ENCODE measurements at places on chromosomes 3 and 15.

GRCh38 chr3:139477710-139478640 lies 1.7 kb upstream of the RBP2 start:
- DNase-seq = no peak

- no peak for DNase-seq
These were observed 110.4 kb downstream of the FILIP1L start for GRCh38 chr3:100003609-100004503.

DNA sequence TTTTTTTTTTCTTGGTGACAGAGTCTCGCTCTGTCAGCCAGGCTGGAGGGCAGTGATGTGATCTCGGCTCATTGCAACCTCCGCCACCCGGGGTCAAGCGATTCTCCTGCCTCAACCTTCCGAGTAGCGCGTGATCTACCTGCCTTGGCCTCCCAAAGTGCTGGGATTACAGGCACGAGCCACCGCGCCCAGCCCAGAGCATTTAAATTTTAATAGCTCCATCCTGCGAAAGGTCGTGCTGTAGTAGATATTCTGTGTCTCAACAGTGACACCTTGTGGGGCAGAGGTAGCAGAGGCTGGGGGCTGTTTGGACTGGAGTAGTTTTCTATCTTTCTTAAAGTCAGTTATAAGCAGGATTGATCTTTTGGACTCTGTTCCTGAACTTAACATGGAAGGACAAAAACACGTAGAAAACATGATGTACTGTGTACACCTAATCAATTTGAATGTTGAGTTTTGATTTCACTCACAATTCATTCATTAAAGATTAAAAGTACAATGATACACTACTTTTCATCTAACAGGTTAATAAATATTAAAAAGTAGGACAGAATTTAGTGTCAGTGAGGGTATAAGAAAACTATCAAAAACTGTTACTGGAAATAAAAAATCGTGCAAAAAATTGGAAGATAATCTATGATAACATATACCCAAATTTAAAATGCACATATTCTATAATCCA lies 11.0 kb upstream of the PDCD6IP start:
- DNase-seq = peak; percentile 69

GRCh38 chr3:141816958-141817357 lies 53.8 kb downstream of the GRK7 start:
- no peak for DNase-seq

DNA sequence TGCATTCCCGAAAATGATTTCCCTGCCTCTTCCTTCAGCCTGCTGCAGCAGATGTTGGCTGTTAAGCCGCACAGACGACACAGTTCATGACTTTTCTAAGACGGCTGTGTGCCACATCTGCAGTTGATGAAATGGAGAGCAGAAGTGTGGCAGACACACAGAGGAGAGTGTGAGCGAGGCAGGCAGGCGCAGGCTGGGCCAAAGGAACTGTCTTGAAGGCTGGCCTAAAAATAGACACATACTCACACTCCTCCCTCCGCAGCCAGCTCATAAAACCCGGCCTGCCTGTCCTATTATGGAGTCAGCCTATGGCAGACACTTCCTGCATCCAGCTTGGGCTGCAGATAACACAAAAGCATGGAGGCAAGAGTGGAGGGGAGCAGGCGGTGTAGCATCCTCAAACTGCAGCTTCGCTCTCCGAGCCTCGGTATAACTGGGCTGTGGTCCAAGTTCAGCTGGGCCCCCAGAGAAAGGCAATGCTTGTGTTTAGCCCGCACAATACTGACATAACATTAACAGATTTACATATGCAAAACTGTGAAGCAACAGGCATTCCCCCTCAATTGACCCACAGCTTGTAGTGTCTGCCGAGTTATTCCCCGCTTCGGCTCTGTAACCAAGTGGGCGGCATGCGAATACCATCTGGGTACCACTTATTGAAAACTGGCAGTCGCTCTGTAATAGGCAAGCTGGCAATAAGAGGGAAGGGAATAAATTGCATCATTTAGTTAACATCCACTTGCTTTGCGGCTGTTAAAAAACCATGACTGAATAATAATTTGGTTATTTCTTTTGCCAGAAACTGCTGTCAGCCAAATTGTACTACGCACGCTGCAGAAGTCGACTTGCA lies 40.8 kb downstream of the FOXP1 start:
- peak; percentile 5 for DNase-seq

GRCh38 chr3:2873986-2874385 lies 236.2 kb downstream of the IL5RA start:
- no peak for DNase-seq

DNA sequence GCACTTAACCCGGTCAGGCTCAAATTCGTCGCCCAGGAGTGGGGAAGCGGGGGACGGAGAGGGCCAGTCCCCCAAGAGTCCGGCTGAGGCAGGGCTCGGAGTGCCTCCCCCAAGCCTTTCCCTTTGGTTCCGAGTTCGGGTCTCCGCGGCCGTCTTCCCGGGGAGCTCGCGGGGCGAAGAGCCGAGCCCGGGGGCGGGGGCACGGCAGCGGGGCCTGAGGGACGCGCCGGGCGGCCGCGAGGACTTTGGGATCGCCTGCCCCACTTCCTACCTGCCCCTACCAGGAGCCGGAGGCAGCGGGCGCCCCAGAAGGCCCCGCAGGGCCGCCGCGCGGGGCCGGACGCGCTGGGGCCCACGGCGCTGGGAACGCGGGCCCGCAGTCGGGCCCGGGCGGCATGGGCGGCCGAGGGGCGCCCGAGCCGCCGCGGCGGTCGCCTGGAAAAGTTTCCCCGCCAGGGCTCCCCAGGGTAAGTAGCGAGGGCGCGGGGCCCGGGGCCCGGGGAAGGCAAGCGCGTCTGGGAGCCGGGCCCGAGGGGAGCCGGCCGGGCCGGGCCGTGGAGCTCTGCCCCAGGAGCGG lies 2.8 kb downstream of the FURIN start:
- DNase-seq = peak; percentile 9

DNA sequence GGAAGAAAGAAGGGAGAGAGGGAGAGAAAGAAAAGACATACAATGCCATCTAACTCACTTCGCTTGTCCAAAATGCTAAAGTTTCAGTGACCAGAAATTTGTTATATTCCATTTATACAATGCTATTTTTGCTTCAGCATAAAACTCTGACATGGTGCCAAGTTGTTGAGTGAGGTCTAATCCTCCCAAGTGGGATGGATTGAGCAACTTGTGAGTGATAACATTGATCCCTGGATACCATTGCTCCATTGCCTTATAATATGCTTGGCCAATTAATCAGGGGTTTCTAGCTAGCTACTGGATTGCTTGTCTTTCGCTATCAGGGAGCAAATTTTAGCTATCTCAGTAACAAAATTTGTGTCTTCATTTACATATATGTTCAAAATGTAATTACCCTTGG lies 615.6 kb upstream of the DPPA4 start:
- DNase-seq = no peak

GRCh38 chr3:159669766-159670165 lies 318.9 kb upstream of the IL12A start:
- DNase-seq = no peak

GRCh38 chr3:42961633-42962032 lies 17.5 kb upstream of the GASK1A start:
- DNase-seq = peak; percentile 36

GRCh38 chr3:30583973-30584372 lies 22.4 kb upstream of the TGFBR2 start:
- no peak for DNase-seq

GRCh38 chr15:90036806-90037510 lies 35.8 kb downstream of the ZNF710 start:
- no peak for DNase-seq

DNA sequence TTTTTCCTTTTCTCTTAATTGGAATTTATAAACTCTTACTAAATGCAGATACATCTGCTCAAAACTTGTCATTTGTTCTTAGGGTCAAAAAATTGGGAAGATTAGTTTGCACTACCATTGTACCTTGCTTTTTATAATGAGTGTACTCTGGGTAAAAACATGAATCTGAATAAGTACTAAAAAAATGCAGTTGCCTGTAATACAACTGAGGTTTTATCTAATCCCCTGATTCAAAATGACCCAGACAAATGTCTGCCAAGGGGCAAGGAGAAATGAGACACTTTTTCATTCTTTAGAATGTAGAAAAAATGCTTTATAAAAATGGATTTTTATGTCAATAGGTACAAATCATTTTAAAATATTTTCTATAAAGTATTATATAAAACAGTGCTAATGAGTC lies 42.4 kb downstream of the RASA2 start:
- no peak for DNase-seq

Data from CD4-positive, alpha-beta T cell treated with Interleukin-4 for 4 hours (primary cell).